Naive thymus-derived CD8-positive, alpha-beta T cell (primary cell): ENCODE measurements at places on chromosomes 13 and 19.

DNA sequence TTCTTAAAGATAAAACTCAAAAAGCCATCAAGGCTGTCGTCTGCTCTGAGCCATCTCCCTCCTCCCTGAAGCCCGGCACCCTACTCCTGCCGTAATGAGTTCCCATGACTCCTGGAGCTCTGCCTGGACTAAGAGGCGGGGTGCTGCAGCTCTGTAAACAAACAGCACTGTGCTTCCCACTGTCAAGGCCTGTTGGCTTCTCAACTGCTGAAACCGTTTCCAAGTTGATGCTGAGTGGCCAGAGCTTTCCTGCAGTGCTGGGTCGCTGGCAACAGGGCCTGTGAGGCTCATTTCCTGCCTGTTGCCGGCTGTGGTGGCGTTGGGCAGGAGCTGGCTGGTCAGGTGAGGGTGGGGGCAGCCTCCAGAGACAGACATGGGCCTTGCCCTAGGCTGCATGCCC is 26.7 kb upstream of the ISYNA1 start:
- no peak for DNase-seq

GRCh38 chr13:40087091-40088002 is 431.9 kb downstream of the COG6 start:
- DNase-seq = no peak

DNA sequence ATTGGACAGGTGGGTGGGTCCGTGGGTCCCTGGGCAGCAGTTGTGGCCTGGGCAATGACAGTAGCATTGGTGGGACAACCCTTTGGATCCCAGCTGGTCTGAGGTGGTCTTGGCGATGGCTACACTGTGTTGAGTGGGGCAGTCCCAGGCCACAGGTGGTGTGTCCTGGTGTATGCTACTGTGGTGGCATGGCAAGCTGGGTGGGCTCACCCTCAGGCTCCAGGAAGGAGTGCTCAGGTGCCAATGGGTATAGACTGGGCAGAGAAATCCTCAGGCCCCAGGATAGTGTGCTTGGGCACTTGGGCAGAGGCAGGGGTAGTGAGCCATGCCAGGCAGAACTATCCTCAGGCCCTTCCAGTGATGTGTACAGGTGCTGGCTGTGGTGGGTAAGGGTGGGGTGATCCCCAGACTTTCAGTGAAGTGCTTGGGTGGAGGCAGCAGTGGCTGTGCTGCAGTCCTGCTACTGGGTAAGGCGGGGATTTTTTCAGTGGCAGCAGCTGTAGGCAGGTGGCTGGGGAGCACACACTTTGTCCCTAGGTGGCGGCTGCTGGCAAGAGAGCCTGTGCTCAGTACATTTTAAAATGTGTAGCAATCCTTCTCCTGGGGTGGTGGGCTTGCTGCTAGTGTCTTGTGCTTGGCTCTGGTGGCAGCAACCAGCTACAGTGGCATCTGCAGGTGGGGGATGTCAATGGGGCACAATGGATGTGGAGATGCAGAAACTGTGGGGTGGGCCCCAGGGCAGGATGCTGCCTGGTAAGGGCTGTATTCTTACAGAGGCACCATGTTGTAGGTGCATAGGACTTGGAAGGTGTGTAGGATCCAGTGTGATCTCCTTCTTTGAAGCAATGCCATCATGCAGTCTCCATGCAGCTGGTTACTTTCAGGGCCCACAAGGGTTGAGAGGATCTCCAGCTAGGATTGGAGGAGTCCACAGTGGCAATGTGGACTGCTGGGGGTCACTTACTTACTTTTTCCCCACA is 64.9 kb downstream of the DNAJC3 start:
- DNase-seq = no peak

GRCh38 chr13:47518530-47518929 is 482.5 kb downstream of the SUCLA2 start:
- no peak for DNase-seq

GRCh38 chr13:51995677-51996551 is 15.3 kb downstream of the ATP7B start:
- no peak for DNase-seq

DNA sequence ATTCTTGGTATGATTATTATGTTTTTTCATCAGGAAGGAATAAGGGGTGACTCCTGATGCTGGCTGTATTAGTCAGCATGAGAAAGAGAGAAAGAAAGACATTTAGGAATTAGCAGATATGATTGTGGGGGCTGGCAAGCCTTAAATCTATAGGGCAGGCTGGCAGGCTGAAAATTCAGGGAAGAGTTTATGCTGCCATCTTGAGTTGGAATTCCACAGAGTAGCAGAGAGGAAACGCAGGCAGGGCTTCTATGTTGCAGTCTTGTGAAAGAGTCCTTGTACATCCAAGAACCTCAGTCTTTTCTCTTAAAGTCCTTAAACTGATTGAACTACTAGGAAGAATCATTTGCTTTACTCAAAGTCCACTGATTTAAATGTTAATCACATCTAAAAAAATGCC is 262.7 kb upstream of the SLC10A2 start:
- DNase-seq = no peak

- DNase-seq = no peak
Measured at GRCh38 chr13:23570099-23570920, at the start of gene TNFRSF19. TSS of gene TNFRSF19 (plus strand) at chr13:23570412. CDS start at chr13:23590184, 19,772 bp downstream.

DNA sequence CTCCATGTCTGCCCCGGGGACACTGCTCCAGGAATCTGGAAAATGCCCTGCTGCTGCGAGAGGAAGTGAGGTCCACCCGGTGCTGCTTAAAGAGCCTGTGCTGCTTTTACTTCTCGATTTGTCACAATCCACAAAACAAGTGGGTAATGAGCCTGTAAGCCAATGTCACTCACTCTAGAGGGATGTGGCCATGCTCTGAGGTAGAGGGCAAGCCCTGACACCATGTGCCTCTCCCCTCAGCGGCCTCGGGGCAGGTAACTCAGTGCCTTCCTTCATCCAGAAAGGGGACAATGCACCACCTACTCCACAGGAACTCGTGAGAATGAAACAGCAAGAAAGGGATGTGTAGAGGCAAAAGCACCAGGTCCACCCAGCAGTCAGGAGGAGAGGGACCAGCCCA is 106.2 kb downstream of the TUBA3C start:
- DNase-seq = no peak

- no peak for DNase-seq
Measured at GRCh38 chr13:85298387-85298924, 500.8 kb downstream of the SLITRK6 start.
